ENCODE measurements at places on chromosomes 13 and 19. TPM values are rescaled to one million over a fixed set of nuclear protein-coding genes. Genes with fewer than 3 reads are reported as not detected.

SOX21 gene
- total RNA-seq: not detected

- no peak overlapping the region for H3K27ac ChIP-seq
- no peak overlapping the region for H3K4me3 ChIP-seq
- no peaks in the 10 kb centered on the region for H3K36me3 ChIP-seq
Measured at GRCh38 chr13:71759651-71760511, 107.1 kb downstream of the DACH1 start.

- no peak for DNase-seq
- H3K27ac ChIP-seq: no peak overlapping the region
- H3K4me3 ChIP-seq: no peak overlapping the region
- H3K4me1 ChIP-seq: no peaks in the 10 kb centered on the region
- no peaks in the 10 kb centered on the region for H3K36me3 ChIP-seq
Measured at GRCh38 chr13:81757348-81757970, 1416.5 kb upstream of the SPRY2 start.

GRCh38 chr13:20927596-20928257 is 25.2 kb upstream of the XPO4 start:
- DNase-seq: no peak
- H3K4me1 ChIP-seq: no peaks in the 10 kb centered on the region
- H3K27ac ChIP-seq: no peak overlapping the region
- no peaks in the 10 kb centered on the region for H3K36me3 ChIP-seq
- H3K27me3 ChIP-seq: no peaks in the 10 kb centered on the region
- H3K4me3 ChIP-seq: no peak overlapping the region

DNA sequence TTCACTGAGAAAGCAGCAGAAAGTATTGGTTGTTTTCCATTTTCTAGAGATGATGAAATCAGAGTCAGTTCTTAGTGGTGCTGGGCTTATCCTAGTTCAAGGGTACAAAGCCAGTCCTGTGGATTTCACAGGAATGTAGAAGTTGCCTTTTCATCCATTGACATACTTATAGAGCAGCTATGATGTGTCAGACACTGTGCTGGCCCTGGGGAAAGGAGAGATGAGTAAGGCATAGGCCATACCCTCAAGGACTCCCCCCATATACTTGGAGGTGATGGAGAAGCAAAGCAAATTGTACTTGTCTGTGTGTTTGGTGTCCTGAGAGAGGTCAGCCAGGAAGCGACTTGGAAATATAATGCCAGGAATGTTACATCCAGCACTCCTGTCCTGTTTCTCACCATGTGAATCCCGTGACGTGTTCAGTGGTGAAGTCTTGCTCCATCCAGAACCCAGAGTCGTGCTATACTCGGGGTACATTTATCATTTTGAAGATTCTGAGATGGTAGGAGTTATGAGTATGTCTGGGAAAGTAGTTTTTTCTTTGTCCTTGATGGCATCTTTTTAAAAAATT is 22.6 kb downstream of the ERCC5 start:
- DNase-seq: no peak
- no peak overlapping the region for H3K27ac ChIP-seq
- no peaks in the 10 kb centered on the region for H3K4me1 ChIP-seq
- H3K27me3 ChIP-seq: no peaks in the 10 kb centered on the region
- H3K4me3 ChIP-seq: no peak overlapping the region
- H3K36me3 ChIP-seq: no peaks in the 10 kb centered on the region

GRCh38 chr13:30664689-30665275 is 47.1 kb downstream of the USPL1 start:
- no peak overlapping the region for H3K27ac ChIP-seq
- H3K4me1 ChIP-seq: no peaks in the 10 kb centered on the region
- H3K4me3 ChIP-seq: no peak overlapping the region

GRCh38 chr13:94516456-94516855 is 37.0 kb upstream of the DCT start:
- H3K27ac ChIP-seq: no peak overlapping the region
- H3K4me3 ChIP-seq: no peak overlapping the region
- H3K36me3 ChIP-seq: no peaks in the 10 kb centered on the region
- H3K27me3 ChIP-seq: no peaks in the 10 kb centered on the region
- no peaks in the 10 kb centered on the region for H3K4me1 ChIP-seq
- DNase-seq: no peak
